Activated CD4-positive, alpha-beta T cell treated with anti-CD3 and anti-CD28 coated beads for 36 hours (primary cell): ENCODE measurements at places on chromosomes 4 and X. TPM values are rescaled to one million over a fixed set of nuclear protein-coding genes. Genes with fewer than 3 reads are reported as not detected.

MAGEB16 gene
- total RNA-seq = not detected

DHRSX gene
- total RNA-seq = 13.8 TPM

MTNR1A gene
- not detected for total RNA-seq

ANKRD50 gene
- 0.59 TPM for total RNA-seq

GABRB1 gene
- total RNA-seq = not detected

MGARP gene
- total RNA-seq = 0.35 TPM

RASL11B gene
- 0.25 TPM for total RNA-seq

GRCh38 chr4:168097161-168097560 lies 4.8 kb downstream of the ANXA10 start:
- no peak overlapping the region for H3K4me3 ChIP-seq
- H3K27me3 ChIP-seq = no peaks in the 10 kb centered on the region
- H3K36me3 ChIP-seq = no peaks in the 10 kb centered on the region
- DNase-seq = no peak
- no peaks in the 10 kb centered on the region for H3K4me1 ChIP-seq

GRCh38 chr4:12583275-12583674 lies 900.9 kb downstream of the RAB28 start:
- no peak overlapping the region for H3K4me3 ChIP-seq
- no peak for DNase-seq
- peaks cover 2% of the 10 kb centered on the region for H3K27me3 ChIP-seq
- H3K4me1 ChIP-seq = no peaks in the 10 kb centered on the region

GRCh38 chr4:141448490-141448889 lies 187.9 kb upstream of the IL15 start:
- no peaks in the 10 kb centered on the region for H3K36me3 ChIP-seq
- no peak for DNase-seq
- no peak overlapping the region for H3K27ac ChIP-seq
- H3K27me3 ChIP-seq = peaks cover 7% of the 10 kb centered on the region

GRCh38 chrX:95318882-95319281 lies 1365.8 kb upstream of the DIAPH2 start:
- no peaks in the 10 kb centered on the region for H3K4me1 ChIP-seq
- no peaks in the 10 kb centered on the region for H3K27me3 ChIP-seq
- H3K27ac ChIP-seq = no peak overlapping the region
- H3K4me3 ChIP-seq = no peak overlapping the region
- DNase-seq = no peak

DNA sequence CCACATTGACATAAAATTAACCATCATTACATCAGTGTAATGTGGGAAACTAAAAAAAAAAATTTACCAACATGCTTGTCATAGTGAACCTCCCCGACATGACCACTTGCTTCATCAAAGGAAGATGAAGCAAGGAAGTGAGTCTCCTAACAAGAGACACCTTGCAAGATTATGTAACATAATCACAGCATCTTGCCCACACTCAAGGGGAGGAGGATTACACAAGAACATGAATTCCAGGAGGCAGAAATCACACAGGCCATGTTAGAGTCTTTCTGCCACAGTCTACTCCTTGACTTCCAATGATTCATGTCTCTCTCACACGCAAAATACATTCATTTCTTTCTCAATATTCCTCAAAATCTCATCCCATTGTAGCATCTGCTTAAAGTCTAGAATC lies 93.3 kb downstream of the AKAP4 start:
- no peak for DNase-seq
- no peak overlapping the region for H3K27ac ChIP-seq
- no peaks in the 10 kb centered on the region for H3K27me3 ChIP-seq

DNA sequence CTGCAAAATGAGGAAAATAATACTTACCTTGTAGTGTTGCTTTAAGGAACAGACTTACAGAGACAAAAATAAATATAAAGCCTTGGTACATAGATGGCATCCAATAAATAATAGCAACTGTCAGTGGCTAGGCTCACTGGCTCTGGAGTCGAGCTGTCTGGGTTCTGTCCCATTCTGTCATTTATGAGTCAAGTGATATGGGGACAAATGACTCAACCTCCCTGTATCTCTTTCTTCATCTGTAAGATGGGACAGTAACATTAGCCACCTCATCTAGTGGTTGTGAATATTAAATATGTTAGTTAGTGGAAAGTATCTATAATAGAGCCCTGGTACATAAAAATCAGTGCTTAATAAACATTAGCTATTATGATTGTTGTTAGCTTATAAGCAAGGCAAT lies 16.7 kb upstream of the GATB start:
- H3K27ac ChIP-seq = no peak overlapping the region
- H3K27me3 ChIP-seq = peaks cover 11% of the 10 kb centered on the region
- no peak for DNase-seq
- H3K36me3 ChIP-seq = peaks cover 2% of the 10 kb centered on the region
- no peak overlapping the region for H3K4me3 ChIP-seq
- peaks cover 7% of the 10 kb centered on the region for H3K4me1 ChIP-seq

- no peak for DNase-seq
- no peak overlapping the region for H3K27ac ChIP-seq
- H3K36me3 ChIP-seq = no peaks in the 10 kb centered on the region
- no peaks in the 10 kb centered on the region for H3K4me1 ChIP-seq
- H3K27me3 ChIP-seq = peaks cover 2% of the 10 kb centered on the region
- no peak overlapping the region for H3K4me3 ChIP-seq
Observed at GRCh38 chrX:18348047-18348446, 6.4 kb downstream of the SCML2 start.

DNA sequence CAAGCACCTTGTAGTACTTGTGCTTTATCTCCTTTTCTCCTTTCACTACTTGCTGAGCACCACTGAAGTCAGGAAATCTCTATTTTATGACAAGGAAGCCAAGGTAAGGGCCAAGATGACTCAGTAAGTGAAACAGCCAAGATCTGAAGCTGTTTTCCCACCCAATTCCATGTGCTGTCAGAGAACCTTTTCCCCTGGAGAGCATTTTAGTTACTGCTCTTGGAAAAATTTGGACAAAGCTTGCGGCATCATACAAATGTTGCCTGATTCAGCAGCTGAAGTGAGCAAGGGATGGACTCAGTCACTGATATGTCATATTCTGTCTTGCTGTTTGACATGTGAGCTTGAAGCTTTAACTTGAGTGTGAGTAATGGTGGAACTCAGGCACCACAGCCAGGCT lies 391.4 kb downstream of the RAB28 start:
- peaks cover 4% of the 10 kb centered on the region for H3K27me3 ChIP-seq
- H3K27ac ChIP-seq = no peak overlapping the region
- H3K36me3 ChIP-seq = no peaks in the 10 kb centered on the region
- DNase-seq = no peak
- no peak overlapping the region for H3K4me3 ChIP-seq
- no peaks in the 10 kb centered on the region for H3K4me1 ChIP-seq

DNA sequence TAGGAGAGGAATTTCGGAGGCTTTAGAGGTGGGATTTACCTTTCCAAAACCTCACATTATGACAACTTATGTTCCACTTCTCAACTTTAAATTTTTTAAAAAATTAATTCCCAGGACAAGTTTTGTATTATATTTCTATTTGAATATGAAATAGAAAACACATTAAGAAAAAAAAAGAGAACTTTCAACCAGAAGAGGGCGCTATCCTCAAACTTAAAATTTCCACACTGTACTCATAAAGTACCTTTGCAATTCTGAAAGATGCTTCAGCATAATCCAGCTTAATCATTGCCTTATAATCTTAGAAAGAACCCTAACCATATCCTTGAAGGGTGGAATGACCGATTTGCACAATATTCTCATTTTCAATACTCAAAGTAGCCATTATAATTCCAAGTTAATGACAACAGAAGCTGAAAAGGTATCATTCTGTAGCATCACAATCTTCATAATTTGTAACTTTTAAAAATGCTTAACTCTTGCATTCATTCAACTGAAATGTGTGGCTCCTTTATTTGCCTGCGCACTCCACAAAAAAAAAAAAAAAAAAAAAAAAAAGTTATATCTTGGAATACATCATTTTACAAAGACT lies 158.0 kb downstream of the KCNIP4 start:
- no peaks in the 10 kb centered on the region for H3K36me3 ChIP-seq
- no peak overlapping the region for H3K27ac ChIP-seq
- no peaks in the 10 kb centered on the region for H3K4me1 ChIP-seq

GRCh38 chr4:53309321-53310040 lies 56.4 kb downstream of the SCFD2 start:
- H3K4me3 ChIP-seq = no peak overlapping the region
- H3K36me3 ChIP-seq = peaks cover 63% of the 10 kb centered on the region
- H3K27me3 ChIP-seq = no peaks in the 10 kb centered on the region
- no peak overlapping the region for H3K27ac ChIP-seq
